CD8-positive, alpha-beta T cell (primary cell): ENCODE measurements at places on chromosomes 11 and 22. TPM values are rescaled to one million over a fixed set of nuclear protein-coding genes. Genes with fewer than 3 reads are reported as not detected.

The NNMT gene
- not detected for total RNA-seq

GRCh38 chr11:59173080-59173963 lies 1.4 kb downstream of the DTX4 start:
- no peak for DNase-seq

DNA sequence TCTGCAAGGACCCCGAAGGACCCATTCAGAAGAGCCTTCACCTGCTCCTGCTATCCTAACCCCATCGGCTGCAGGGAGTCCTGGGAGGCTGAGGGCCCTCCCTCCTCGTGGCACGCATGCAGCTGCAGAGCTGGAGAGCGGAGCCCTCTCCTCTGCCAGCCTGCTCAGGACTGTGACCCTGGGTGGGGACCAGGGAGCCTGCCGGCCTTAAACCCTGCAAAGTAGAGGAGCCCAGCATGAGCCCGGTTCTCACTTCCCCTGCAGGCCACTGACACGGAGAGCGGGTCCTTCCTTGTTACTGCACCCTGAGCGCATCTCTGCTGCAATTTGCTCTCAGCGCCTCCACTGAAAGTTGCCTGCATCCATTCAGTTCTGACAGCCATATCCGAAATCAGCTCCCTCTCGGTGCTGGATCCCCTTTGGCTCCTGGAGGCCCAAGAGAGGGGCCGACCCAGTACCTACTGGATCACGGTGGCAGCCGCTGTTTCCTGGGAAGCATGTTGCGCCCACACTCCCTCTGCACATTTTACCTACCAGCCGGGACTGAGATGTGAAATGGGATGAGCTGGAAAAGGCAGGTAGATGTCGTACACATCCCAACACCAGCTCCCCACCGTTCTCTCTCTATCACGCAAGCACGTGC lies 312.1 kb downstream of the NTM start:
- DNase-seq, result no peak

DNA sequence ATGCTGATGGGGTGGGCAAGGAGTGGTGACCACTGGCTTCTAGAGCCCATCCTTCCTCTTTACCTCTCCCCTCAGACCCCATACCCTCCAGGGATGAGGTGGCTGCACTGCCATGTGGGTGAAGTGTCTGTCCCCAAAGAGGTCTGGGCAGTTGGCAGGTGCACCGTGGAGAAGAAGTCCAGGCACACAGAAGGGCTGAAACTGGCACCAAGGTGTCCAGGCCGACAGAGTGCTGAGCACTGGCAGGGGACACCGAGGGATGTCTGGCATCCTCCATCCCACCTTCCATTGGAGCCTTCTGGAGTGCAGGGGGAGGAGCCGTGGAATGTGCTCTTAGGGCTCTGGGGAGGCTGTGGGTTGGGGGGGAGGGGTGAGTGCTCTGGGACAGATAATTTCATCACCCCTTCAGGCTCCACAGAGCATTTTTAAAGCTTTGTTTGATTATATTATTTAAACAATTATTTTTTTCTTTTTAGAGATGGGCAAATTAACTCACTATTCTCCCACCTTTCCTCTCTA lies 37.9 kb downstream of the PKNOX2 start:
- DNase-seq, result no peak

DNA sequence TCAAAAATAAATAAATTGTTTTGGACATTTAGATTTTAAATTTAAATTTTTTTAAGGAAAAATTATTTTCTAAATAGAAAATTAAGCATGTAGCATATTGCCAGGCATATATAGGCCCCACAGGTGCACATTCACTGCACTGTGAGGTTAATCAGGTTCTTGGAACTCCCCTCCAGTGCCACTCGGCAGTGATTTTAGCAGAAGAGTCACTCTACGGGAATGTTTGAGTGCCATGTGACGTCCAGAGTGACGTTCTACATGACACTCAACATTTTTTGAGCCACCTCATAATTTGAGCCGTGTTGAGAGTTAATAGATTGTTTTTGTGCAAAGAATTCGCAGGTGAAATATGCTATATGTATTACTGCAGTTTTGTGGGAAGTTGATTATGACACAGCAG lies 77.4 kb downstream of the SWAP70 start:
- DNase-seq, result no peak

DNA sequence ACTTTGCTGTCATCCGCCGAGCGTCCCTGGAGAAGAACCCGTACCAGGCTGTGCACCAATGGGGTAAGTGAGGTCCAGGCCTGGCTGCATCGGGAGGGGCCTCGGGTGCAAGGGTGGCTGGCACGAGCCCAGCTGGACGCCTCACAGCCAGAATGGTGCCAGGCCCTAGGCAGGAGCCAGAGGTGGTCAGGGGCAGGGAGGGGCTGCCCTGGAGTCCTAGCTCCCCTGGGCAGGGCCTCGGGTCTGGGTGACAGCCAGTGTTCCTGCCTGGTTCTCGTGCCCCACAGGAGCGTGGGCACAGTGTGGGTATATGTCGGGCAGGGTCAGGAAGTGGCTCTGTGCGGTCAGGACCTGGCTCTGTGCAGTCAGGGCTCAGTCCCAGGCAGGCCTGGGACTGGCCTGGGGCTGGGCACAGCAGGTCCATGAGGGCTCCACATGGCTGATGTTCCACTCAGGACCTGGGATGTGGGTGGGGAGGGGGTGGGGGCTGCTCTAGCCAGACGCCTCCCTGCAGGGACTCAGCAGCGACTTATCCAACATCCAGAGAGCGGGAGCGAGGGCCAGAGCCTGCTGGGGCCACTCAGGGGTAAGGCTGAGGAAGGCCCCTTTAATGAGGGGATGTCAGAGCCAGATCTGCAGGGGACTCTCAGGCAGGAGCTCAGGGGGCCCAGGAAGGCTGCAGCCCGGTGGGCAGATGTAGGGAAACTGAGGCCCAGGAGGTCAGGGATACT lies 1.2 kb downstream of the TSPAN32 start:
- no peak for DNase-seq

The HTR3A gene
- not detected for total RNA-seq

DNA sequence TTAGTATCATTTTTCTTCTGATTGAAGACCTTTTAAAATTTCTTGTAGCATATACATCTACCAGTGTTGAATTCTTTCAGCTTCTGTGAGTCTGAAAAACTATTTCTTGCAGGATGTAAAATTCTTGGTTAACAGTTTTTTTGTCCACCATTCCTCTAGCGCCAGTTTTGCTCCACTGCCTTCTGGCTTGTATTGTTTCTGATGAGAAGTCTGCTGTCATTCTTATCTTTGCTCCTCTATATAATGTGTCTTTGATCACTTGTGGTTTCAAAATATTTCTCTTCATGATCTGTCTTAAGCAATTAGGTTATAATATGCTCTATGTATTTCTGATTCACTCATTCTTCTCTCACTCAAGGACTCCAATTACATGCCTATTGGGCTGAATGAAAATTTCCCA lies 152.3 kb downstream of the INSC start:
- no peak for DNase-seq

The RIMBP3C gene
- total RNA-seq, result not detected

DNA sequence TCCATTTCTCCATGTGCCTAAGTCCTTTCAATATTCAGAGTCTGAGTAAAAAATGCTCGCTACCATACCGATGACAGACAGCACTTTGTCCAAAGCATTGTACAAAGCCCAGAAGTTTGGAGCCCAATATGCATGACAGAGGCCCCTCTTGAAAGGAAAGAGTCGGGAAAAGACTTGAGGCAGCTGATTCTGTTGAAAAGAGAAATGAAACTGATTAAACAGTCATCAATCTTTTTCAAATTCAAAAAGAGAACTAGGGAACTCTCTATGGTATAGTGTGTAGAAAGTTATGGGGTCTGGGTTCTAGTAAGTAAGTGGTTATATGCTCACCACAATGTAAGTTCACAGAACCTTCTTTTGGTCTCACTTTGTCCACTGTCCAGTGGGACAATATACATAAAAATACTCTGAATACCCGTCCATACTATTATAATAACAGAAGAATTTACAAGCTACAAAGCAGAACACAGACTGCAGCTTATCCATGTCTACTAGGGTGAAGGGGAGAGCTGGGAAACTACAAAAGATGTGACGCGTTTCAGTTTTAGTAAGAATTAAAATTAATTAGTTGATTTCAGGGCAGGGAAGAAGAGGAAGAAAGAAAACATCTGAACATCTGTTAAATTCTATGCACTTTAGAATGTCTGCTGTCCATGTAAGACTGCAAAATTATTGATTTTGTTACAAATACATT lies 26.7 kb downstream of the ALG8 start:
- DNase-seq, result no peak

DNA sequence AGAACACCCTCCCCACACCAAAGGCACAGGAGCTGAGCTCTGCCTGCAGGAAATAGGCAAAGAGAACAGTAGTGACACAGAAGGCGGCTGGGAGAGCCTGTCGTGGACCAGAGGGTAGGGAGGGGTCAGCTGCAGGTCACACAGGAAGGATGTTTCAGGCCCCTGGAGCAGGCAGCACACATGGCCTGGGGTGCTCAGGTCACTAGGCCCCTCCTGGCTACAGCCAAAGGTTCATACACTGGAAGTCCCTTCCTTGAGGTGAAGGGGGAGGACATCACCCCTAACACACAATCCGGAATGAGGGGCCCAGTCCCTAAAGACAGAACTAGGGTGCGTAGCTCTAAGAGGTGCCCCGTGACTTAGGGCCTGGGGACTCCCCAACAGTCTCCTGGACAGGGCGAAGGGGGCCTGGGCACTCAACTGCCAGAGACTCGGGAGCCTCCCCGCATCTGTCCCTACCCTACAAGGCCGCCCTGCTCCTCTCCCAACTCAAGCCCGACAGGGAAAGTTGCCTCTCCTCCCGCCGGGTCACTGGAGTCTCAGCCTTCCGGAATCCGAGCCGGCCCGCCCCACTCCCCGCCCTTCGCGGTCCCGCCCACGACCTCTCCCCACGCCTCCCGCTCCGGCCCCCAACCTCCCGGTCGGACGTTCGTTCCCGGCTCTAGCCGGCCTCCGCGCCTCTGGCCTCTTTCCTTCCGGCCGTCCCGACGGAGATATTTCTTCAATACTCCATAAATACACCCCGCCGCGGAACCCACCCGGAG lies at the start of gene CYB5R2:
TSS of gene CYB5R2 (minus strand) at position 541 of the 764 bp plus-strand sequence. CDS start 675 bp downstream, outside the sequence.
- DNase-seq, result no peak

GRCh38 chr11:65920372-65920802 lies 1.2 kb downstream of the DRAP1 start:
- no peak for DNase-seq

The PLAAT5 gene
- not detected for total RNA-seq

DNA sequence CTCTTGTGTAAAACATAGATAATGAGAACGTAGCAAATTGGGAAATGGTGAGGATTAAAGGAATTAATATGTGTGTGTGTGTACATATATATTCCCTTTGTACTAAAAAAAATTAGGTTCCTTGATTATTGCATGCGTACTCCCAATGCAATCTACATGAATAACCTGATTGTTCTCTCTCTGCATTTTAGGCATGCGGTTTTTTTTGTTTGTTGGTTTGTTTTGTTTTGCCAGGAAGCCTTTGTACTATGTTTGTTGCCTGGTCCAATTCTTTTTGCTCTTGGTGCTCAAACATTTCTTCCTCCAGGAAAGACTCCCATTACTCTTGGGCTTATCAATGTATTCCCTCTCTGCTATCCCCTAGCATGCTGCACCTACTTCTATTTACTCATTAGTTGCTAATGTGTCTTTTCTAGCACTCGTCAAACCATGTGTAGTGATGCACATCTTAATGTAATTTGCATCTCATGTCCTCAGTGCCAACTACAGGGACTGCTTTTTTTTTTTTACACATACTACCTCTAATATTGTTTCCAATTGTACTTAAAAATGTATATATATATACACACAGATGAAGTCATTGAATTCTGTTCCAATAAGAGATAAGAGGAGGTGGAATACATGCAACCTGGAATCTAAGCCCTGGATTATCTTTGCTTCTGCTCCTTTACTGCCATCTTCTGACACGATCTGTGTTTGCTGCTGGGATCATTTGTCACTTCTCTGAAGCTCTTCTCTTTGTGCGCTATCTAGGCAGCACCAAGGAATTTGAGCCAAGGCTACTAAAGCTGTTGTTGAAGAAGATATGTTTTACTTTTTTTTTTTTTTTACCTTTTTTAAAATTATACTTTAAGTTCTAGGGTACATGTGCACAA lies 197.2 kb upstream of the ANO3 start:
- no peak for DNase-seq

DNA sequence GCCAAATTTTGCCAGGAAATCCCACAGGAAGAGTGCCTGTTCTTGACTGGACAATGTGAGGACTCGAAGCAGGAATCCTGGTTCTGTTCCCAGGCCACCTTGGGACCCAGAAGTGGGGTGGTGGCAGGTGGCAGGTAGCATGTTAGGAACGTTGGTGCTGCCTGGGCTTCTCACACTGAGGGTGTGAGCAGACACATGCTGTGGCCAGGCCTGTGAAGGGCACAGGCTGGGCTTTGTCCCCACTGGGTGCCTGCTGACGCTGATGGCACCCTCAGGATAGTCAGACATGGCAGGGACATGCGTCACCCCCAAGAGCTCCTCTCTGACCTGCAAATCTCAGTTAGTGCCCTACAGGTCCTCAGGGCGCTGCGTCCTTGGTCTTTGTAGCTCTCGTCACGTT lies 21.1 kb upstream of the NECTIN1 start:
- DNase-seq, result no peak

The TEX54 gene
- total RNA-seq, result not detected

The DGCR2 gene
- total RNA-seq, result 32.4 TPM

DNA sequence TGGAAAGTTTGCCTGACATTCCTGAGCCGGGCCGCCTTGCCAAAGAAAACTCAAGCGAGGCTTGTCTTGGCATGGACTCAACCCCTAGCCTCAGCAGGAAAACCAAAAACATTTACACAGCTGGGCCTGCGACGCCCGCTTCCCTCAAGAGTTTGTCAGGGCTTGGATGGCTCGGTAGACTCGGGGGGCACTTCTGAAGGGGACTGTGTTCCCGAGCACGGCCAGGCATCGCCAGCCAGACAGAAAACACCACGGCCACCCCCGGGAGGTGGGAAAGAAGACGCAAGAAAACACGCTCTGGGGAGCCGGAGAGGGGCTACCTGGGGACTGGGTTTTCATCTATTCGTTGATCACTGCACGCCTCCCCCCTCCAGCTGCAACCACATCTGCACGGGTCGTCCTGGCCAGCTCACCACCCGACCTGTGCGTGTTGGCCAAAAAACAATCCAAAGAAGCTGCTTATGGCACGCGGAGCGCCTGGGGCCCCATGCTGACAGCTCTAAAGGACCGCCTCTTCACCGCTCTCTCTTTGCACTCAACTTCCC lies 380.7 kb downstream of the MN1 start:
- DNase-seq, result no peak

DNA sequence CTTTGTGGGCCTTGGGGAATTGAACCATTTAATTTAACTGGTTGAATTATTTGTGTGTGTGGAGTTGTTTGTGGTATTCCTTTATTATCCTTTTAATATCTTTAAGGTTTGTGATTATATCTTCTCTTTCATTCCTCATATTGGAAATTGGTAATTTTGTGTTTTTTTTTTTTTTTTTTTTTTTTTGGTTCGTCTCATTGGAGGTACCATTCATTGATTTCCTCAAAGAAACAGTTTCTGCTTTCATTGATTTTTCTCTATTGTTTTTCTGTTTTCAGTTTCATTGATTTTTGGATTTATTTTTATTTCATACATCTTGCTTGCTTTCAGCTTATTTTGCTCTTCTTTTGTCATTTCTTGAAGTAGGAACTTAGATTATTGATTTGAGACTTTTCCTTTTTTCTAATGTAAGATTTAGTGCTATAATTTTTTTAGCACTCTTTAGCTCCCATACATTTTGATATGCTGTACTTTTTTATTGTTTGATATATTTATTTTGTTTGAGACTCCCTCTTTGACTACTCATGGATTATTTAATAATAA lies 31.0 kb upstream of the MAPK1 start:
- no peak for DNase-seq

GRCh38 chr22:43256976-43257545 lies 70.1 kb upstream of the TTLL12 start:
- DNase-seq, result no peak

GRCh38 chr11:109864834-109865547 lies 228.2 kb upstream of the ZC3H12C start:
- DNase-seq, result no peak

GRCh38 chr22:27844656-27845591 lies 43.4 kb upstream of the MN1 start:
- DNase-seq, result no peak
